ENCODE measurements at places on chromosomes 11 and 22. TPM values are rescaled to one million over a fixed set of nuclear protein-coding genes. Genes with fewer than 3 reads are reported as not detected.

The MRPL21 gene
- 38.8 TPM for total RNA-seq

The APOL5 gene
- total RNA-seq, result not detected

The KCNQ1 gene
- total RNA-seq, result 0.92 TPM

The TRIM29 gene
- 0.46 TPM for total RNA-seq

The APOA5 gene
- total RNA-seq, result not detected

The MARK2 gene
- total RNA-seq, result 18.2 TPM

The SMIM38 gene
- total RNA-seq, result 0.92 TPM

The SORL1 gene
- 30.2 TPM for total RNA-seq

The GRIA4 gene
- 143 TPM for total RNA-seq

The ISX gene
- not detected for total RNA-seq

The TMEM45B gene
- total RNA-seq, result 0.69 TPM

The OR5D14 gene
- total RNA-seq, result not detected

The NLRP14 gene
- 0.92 TPM for total RNA-seq

The TSSK2 gene
- not detected for total RNA-seq

The FJX1 gene
- 46.4 TPM for total RNA-seq

The PIM3 gene
- 15.2 TPM for total RNA-seq

The MRGPRF gene
- 0.92 TPM for total RNA-seq

The PRG2 gene
- 0.46 TPM for total RNA-seq

The ADAMTS15 gene
- total RNA-seq, result 6.2 TPM

The DERL3 gene
- 1.6 TPM for total RNA-seq

The ALDH3B1 gene
- 0.92 TPM for total RNA-seq

The F2 gene
- total RNA-seq, result not detected

The PRRG4 gene
- 0.46 TPM for total RNA-seq

The C22orf23 gene
- 1.4 TPM for total RNA-seq

The MUC5AC gene
- not detected for total RNA-seq

The FAT3 gene
- total RNA-seq, result 304 TPM

The SLN gene
- total RNA-seq, result not detected

The ZNF214 gene
- 14.1 TPM for total RNA-seq

The SLC22A24 gene
- total RNA-seq, result not detected

The BEST1 gene
- total RNA-seq, result 1.6 TPM

The FAM181B gene
- 17.8 TPM for total RNA-seq

The RPS6KA4 gene
- 13.8 TPM for total RNA-seq

The MMP3 gene
- not detected for total RNA-seq

The KCNK4 gene
- total RNA-seq, result 7.2 TPM

The ANKK1 gene
- 0.23 TPM for total RNA-seq

The GP1BB gene
- 16.8 TPM for total RNA-seq

The KRTAP5-9 gene
- total RNA-seq, result not detected

The SLC22A12 gene
- not detected for total RNA-seq

The NAALADL1 gene
- 4.2 TPM for total RNA-seq

The RAB3IL1 gene
- total RNA-seq, result 4.4 TPM

The PTPRCAP gene
- total RNA-seq, result not detected

The KREMEN1 gene
- 7.2 TPM for total RNA-seq

The C22orf31 gene
- total RNA-seq, result not detected

The OSBP2 gene
- 19.4 TPM for total RNA-seq

The GAB2 gene
- total RNA-seq, result 23.1 TPM

The BDNF gene
- 12.0 TPM for total RNA-seq

The SCGB2A2 gene
- total RNA-seq, result not detected

The SYTL2 gene
- 13.1 TPM for total RNA-seq

The FIBIN gene
- total RNA-seq, result 32.8 TPM

The NXPE4 gene
- not detected for total RNA-seq

The SERHL2 gene
- 4.4 TPM for total RNA-seq

The GPHA2 gene
- not detected for total RNA-seq

The SCGB1A1 gene
- not detected for total RNA-seq

The ZW10 gene
- total RNA-seq, result 16.8 TPM

The NPAS4 gene
- total RNA-seq, result 1.6 TPM

The RNF141 gene
- total RNA-seq, result 83.5 TPM

All from diencephalon (tissue), 1 donor.